ENCODE measurements at places on chromosomes 12 and 14.

GRCh38 chr14:74988993-74989392, 13.7 kb upstream of the EIF2B2 start:
- ATAC-seq = no peak

DNA sequence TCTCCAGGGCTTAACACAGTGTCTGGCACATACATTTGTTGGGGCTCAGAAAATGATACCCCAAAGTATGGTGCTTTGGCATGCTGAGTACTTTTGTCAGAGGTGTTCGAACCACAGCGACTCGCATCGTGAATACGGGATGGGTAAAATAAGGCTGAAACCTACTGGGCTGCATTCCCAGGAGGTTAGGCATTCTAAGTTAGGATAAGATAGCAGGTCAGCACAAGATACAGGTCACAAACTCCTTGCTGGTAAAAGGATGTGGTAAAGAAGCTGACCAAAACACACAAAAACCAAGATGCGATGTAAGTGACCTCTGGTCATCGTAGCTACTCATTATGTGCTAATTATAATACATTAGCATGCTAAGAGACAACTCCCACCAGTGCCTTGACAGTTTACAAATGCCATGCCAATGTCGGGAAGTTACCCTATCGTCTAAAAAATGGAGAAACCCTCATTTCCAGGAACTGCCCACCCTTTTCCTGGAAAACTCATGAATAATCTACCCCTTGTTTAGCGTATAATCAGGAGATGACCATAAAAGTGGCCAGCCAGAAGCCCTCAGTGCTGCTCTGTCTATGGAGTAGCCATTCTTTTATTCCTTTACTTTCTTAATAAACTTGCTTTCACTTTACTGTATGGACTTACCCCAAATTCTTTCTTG, 3.3 kb upstream of the AEBP2 start:
- ATAC-seq = no peak

GRCh38 chr12:2198005-2198501, 145.3 kb downstream of the CACNA1C start:
- ATAC-seq = peak; percentile 21

DNA sequence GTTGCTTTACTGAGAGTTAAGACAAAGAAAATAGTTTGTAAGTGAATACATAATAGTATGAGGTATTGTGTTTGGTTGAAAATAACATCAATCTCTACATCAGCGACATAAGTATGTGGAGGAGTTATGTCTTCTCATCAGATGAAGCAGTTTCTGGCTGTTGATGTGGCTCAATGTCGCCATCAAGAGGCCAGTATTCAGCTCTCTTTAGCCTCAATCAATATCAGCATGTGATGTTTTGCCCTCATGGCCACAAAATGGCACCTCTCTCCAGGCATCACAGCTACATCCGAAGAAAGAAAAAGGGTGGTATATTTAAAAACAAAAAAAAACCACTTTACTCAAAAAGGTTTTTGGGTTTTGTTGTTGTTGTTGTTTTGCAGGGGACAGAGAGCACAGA, 302.3 kb upstream of the TMEM132C start:
- no peak for ATAC-seq

DNA sequence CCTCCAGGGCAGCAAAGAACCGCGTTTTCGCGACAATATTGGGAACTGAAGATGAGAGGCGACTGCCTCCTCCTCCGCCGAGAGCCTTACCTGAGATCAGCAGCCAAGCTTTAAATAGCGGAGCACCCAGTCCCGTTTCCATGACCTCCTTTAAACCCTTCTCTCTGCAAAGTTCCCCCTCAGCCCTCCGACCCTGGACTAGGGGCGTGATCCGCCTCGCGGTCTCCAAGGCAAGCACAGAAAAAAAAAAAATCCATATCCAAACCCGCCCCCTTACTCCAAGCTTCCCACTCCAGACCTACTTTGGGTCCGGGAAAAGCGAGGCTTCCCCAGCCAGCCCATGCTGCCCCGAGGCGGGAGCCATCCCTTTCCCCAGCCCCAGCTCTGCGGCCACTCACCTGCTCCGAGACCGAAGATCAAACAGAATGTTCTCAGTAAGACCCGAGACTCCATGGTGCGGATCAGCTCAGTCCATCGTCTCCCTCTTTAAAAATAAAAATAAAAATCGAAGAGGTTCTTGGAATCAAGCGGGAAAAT, 630 bp downstream of the NELL2 start:
- ATAC-seq = no peak

DNA sequence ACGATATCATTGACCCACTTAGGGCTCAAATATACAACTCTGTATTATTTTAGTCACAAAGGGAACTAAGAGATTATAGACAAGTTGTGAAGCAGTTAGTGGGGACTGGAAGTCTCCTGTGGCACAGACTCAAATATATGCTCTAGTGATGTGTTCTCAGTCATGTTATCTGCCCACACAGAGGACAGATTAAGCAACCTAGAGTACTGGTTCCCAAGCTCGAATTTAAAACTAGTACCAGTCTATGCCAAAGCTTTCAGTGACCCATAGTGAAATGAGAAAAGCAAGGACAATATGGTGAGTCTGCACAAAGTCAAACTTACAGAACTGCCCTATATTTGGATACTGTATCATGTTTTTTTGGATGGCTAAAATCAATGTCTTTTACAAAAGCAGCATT, 389.3 kb downstream of the DIO2 start:
- ATAC-seq = no peak

Measured in esophagus mucosa (tissue), 1 donor.